ENCODE measurements at places on chromosomes 11 and 22.
A peak's percentile ranks its signal among the peaks of the same experiment; 100 is the strongest.

- peak; percentile 56 for DNase-seq
These were observed 761 bp upstream of the NXF1 start for GRCh38 chr11:62805961-62806441.

DNA sequence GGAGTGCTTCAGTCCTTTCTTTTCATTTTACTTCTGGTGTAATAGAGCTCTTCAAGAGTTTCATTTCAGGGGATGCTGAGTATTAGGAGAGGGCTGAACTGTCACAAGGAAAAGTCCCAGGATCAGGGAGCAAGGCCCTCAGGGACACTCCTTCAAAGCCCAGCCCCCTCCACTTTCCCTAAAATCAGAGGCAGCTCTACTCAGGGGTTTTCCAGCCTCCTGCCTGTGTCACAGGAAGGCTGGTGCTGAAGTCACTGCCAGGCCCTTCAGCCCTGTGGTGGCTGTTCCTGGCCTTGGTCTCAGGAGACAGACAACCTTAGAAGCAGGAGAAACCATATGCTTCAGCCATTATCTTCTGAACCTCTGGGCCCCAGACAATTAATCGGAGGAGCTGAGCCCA lies 36.4 kb upstream of the KIRREL3 start:
- DNase-seq: no peak

DNA sequence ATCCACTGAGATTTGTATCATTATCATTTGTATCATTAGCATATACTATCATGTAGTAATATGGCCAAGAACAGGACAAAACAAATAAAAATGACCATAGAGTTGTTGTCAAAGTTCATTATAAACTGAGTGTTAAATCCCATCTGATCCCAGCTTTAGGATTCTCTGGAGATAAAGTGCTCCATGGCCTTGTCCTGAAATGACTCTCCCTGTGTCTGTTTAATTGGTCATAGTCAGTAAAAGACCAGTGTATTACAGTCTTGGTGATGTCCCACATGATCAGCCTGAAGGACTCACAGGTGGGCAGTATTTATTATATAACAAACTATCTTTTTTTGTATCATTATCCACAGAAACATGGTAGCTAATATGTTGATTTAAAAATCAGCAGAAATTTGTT lies 361.6 kb downstream of the TMEM135 start:
- no peak for DNase-seq

- no peak for DNase-seq
These were observed 102.7 kb downstream of the RASSF10 start for GRCh38 chr11:13111813-13112130.

- no peak for DNase-seq
These were observed 13.5 kb upstream of the B3GNT6 start for GRCh38 chr11:77020734-77021133.

- DNase-seq: no peak
These were observed 228.0 kb downstream of the AASDHPPT start for GRCh38 chr11:106305458-106305857.

DNA sequence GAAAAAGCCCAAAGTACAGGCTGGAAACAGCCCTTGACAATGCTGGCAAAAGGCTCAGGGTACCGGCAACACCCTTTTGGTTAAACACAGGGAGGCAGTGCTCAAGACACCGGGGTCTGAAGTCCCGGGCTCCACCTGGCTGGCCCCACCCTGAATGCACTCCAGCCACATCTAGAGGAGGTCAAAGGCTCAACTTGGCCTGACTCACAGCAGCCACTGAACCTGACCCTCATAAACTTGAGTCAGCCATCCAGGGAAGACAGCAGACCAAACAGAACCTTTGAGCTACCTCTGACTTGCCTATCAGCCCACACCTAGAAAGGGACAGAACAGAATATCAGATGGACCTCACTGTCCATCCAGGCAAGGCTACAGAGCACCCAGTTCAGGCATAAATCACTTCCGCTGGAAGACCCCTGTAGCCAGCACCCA lies 3.8 kb downstream of the CFL1 start:
- DNase-seq: no peak

- no peak for DNase-seq
These were observed 339.1 kb upstream of the B3GAT1 start for GRCh38 chr11:134751031-134751585.

DNA sequence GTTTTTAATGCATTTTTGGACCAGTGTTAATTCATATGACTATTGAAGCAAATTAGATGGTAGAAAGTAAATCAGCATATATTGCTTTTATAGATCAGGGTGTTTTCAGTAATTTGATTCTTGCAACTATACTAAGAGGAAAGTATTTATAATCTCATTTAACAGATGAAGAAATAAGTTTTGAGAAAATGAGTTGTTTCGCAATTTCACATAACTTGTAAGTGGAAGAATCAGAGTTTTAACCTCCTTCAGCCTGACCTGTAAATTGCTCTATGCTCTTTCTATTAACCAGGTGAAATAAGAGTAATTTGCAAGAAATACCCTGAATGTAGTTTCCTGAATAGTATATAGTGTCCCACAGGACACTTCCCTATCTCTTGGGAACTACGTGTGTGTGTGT lies 1106.8 kb upstream of the RAG2 start:
- DNase-seq: no peak

GRCh38 chr22:46058091-46058420 lies 81.1 kb upstream of the WNT7B start:
- no peak for DNase-seq

DNA sequence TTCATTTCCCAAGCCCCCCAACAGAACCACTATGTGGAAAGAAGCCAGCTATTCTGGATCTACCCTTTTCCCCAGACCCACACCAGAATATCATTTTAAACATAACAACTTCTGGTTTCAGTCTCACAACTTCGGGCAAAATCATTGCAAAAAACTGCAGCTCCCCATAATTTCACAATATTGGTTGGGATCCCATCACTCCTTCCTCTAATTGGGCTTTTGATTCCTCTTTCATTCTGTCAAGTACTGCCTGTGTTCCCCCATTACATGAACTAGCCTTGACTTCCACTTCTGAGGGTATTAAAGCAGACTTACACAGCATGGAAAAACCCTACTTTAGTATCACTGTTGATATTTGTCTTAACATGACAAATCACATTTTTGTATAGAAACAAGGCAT lies 4.1 kb upstream of the APOL3 start:
- DNase-seq: no peak

GRCh38 chr22:37166675-37167066 lies 17.0 kb upstream of the IL2RB start:
- peak; percentile 94 for DNase-seq

DNA sequence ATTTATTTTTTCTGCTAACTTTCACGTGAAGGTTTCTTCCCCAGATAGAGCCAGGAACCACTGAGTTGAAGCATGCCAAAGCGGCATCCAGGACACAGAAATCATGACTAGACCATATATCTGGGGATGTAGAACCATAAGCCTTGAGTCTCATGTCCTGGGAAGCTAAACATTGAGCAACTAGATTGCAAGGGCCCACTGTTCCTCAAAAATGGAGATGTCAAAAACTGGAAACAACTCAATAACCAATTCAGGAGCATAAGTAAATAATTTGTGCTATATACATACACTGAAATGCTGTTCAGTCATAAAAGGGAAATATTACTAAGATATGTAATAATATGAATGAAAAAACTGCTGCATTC lies 29.0 kb upstream of the CARD16 start:
- DNase-seq: no peak

GRCh38 chr22:45997077-45997776 lies 20.3 kb upstream of the WNT7B start:
- DNase-seq: no peak

GRCh38 chr11:2576549-2576948 lies 123.2 kb downstream of the KCNQ1OT1 start:
- no peak for DNase-seq

DNA sequence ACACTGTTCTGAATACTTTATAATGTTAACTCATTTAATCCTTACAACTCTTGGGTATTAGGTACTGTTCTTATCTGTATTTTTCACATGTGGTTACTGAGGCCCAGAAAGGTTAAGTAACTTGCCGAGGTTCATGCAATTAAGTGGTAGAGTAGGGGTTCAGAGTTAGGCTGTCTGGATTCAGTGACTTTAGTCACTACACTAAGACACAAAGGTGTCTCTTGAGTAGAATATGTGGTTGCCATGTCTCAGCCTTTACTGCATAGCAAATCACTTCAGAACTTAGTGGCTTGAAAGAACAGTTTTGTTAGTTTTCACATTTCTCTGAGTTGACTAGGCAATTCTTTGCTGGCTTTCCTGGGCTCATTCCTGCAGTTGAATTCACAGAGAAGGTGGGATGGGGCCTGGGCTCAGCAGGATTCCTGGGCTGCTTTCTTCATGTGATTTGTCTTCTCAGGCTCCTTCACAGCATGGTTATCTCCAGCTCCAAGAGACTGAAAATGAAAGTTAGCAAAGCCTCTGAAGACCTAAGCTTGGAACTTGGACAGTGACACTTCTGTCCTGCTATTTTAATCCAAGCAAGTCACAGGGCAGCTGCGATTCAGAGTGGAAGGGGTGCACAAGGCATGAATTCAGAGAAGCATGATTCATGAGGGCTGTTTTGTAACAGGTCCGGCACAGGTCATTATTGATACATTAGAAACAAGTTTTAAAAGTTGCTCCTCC lies 68.3 kb downstream of the SPECC1L start:
- DNase-seq: no peak

DNA sequence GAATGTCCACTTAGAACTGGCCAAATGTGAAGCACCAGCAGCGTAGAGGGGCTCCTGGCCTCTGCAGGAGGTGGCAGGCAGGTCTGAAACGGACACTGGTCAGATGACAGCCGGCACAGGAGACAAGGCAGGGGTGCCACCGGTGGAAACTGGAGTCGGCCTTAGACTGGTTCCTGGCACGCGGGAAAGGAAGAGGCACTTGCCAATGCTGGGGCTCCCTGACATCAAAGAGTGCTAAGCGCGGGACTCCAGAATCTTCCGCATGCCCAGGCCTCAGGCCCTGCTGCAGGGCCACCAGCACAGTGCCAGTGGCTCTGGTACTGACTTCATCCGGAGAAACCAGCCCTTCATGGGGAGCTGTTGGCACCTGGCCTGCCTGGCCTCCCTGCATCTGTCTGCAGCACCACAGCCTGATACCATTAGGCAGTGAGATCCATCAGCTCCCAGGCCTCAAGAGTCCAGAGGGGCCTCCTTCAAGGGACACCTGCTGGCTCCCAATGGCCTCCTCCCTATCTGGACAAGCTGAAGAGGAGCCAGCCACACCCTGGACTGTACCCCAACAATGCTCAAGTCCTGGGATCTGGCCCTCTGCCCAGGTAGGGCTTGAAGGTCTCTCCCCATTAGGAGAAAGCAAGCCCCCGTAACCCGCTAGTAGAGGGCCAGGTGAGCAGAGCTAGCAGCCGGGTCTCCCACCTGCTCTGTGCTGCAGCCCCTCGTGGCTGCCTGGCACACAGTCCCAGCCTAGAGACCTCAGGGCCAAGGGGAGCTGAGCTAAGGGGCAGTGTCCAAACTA lies 29.7 kb upstream of the GNB1L start:
- DNase-seq: no peak

- DNase-seq: no peak
These were observed 95.5 kb downstream of the PGR start for GRCh38 chr11:101034076-101034475.

DNA sequence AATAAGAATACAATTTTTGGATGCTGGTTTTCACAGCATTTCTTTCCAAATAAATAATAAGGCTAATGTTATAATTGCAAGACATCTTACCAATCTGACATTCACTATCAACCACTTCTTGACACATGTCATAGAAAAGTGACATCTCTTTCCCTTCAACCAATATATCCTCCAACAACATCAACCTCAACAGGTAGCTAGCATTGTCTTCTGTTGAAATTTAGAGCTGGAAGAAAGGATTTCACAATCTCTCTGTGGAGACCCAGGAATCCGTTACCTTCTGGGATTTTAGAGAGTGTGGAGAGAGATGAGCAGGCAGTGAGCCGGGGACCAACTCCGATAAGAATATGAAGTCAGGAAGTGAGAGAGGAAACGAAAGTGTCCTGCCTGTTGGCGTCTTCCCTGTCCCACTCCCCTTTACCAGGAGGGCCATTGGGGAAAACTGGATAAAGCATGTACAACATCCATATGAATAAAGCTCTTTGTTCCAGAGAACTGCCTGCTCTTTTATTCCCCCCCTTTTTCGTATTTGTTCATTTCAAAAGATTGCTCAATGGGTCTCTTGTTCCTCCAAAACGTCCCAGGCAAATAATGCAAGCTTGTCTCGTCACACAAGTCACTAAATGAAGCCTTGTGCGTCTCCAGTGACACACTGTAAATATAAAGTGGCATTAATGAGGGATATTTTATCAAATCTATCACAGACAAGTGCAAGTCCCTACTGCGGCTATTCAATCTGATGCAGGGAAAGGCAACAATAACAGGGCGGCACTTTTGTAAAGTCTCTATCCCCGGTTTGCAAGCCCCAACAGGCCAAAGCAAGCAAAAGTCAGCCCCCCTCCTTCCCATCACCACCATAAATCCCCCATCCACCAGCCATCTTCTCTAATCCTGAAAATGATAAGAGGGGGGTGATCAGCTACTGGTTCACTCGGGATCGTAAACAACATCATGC lies 3.4 kb downstream of the CADM1 start:
- no peak for DNase-seq

- no peak for DNase-seq
These were observed 546.9 kb downstream of the MIAT start for GRCh38 chr22:27204280-27204679.

GRCh38 chr11:11935536-11935935 lies 72.9 kb downstream of the DKK3 start:
- DNase-seq: no peak

DNA sequence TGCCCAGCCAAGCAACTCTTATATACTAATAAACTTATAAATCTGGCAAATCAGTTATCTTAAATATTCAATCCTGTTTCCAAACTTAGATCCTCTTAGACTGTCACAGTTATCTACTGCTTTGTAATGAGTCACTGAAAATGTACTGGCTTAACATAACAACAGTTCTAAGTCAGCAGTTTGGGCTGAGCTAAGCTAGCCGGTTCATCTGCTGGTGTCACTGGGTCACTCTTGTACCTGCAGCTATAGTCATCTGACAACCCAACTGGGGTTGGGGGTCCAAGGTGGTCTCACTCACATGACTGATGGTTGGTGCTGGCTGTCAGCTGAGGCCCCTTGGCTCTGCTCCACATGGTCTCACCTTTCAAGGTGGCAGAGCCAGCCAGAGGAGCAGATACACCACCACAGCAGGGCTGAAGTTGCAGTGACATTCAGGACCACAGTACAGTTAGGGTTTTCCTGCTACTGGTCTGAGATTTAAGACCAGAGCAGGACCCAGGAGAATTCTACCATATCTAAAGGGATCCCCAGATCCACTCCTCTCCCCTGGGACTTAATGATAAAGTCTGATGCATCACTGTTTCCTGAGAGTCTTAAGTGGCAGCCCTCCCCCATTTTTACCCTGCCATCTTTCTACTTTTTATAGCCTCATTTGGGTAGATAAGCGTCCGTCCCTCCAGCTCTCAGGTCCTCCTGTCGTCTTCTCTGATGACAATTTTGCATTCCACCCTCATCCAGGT lies 7.9 kb upstream of the MACROD1 start:
- no peak for DNase-seq
